NCI-H2227 treated with DMSO at 0.1 percent for 48 hours (cell line): ENCODE measurements at places on chromosomes 7 and 10.

- DNase-seq: no peak
Observed at GRCh38 chr7:49774459-49775064, 1.1 kb downstream of the VWC2 start.

- DNase-seq: no peak
Observed at GRCh38 chr7:28132959-28133870, 47.4 kb downstream of the JAZF1 start.

- no peak for DNase-seq
Observed at GRCh38 chr10:126131341-126131740, 235.0 kb downstream of the FANK1 start.

DNA sequence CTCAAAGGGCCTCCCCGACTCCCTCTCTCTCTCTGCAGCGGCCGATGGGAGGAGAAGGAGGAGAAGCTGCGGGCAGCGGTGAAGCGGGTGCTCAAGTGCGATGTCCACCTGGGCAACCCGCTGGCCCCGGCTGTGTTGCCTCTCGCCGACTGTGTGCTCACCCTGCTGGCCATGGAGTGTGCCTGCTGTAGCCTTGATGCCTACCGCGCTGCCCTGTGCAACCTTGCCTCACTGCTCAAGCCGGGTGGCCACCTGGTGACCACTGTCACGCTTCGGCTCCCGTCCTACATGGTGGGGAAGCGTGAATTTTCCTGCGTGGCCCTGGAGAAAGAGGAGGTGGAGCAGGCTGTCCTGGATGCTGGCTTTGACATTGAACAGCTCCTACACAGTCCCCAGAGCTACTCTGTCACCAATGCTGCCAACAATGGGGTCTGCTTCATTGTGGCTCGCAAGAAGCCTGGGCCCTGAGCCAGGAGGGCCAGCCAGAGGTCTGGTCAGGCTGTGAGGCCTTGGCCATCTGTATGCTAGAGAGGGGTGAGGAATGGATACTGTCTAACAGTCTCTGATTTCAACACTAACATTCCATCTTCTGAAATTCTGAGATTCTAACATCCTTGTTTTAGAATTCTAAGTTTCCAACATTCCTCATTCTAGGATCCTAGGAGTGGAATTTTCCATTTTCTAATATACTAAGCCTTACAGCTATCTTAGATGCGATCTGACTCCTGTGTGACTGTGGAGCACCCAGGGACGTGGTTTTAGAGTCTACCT is 3.6 kb downstream of the INMT start:
- no peak for DNase-seq

DNA sequence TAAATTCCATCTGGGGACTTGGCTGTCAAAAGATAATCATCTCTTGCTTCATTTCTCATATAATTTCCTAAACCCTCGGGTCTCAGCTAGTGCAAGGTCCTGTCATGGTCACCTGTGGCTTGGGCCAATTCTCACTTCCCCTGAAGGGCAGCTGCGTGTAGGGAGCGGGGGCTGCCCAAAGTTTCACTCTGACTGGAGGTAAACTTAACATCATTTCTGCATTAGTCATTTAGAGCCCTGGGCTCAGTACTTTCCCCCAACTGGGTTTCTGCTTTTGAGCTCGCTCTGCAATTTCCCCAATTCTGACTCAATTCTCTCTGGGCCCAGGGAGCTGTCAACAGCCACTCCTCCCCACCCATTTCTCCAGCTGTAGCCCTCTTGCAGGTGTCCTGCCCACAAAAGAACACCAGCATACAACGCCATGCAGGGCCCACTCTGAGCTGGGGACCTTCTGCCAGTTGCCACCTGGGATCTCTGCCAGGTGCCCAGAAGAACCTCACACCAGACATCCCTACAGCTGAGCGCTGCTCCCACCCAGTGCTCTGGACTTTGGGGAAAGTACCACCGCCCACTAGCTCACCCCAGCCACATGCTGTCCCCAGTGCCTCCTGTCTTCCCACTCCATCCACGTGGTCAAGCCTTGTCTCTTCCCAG is 37.9 kb downstream of the VOPP1 start:
- DNase-seq: no peak

DNA sequence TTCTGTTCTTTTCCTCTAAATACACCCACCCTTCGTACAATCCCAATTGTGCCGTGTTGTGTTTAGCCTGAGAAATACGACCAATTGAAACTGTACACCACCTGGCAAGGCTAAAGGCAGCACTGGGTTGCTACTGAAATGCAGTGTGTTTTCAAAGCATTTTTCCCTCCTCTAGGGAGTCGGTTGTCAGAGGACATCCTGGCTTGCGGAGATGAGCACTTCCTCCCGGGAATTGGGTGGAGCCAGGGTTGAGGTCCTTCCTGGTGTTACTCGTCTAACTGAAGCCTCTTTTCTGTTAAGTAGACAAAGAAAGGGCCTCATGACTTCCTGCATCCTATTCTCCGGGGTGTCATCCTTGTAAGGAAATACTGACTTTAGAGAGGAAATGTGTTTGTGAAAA is 133.5 kb downstream of the MTPAP start:
- no peak for DNase-seq

DNA sequence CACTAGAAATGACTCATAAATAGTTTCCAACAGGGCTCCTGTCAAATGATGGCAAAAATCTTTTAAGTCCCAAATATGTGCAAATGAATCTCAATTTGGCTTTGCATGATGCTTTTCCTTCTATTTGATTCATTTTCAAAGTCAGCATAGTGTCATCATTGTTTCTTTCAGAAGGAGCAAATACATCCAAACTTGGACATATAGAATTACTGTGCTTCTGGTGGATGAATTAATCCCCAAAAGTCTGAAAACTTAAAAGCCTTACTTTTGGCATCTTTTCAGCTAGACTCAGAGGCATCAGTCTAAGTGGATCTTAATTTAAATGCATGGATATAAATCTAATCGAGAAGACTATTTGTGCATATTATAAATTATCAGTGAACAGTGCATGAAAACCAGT is 578.1 kb upstream of the FZD8 start:
- DNase-seq: no peak

DNA sequence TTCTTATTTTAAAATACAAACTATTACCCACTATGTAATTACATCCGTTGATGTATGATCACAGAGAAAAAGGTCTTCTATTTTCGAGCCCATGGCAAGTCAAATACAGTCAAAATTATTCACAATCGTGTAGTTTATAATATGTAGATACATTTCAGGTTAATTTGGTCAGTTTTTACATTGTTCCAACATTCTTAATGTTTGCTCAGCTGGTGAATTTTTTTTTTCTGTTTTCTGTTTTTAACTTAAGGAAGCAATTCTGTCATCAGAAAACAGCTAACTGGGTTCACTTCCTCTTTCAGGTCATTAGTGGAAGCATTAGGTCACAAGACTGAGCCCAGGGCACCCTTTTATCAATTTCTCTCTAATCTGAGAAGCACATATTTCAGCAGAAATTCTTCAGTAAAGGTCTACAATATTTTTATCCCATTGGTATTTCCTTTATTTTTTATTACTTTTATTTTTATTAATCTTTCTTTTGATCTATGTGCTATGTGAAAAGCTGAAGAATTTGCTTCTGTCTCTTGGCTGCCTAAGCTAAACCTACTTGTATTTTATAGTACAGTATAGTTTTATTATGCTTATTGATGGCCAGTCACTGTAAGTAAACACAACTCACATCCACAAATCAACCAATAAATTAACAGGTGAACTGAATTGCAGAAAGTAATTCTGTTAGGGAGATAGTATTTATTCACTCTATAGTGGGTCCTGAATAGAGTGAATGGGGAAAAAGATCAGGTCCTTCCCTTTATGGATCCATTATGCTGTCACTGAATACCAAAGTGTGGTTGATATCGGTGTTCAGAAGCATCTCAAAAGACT is 84.6 kb downstream of the ICA1 start:
- DNase-seq: no peak

GRCh38 chr7:108327353-108327752 is 128.9 kb downstream of the NRCAM start:
- no peak for DNase-seq

- no peak for DNase-seq
Observed at GRCh38 chr10:13272164-13272571, 27.7 kb downstream of the PHYH start.

- peak; percentile 93 for DNase-seq
Observed at GRCh38 chr7:93337052-93337451, 104.9 kb downstream of the VPS50 start.

- no peak for DNase-seq
Observed at GRCh38 chr10:117463545-117463920, 79.0 kb upstream of the EMX2 start.

DNA sequence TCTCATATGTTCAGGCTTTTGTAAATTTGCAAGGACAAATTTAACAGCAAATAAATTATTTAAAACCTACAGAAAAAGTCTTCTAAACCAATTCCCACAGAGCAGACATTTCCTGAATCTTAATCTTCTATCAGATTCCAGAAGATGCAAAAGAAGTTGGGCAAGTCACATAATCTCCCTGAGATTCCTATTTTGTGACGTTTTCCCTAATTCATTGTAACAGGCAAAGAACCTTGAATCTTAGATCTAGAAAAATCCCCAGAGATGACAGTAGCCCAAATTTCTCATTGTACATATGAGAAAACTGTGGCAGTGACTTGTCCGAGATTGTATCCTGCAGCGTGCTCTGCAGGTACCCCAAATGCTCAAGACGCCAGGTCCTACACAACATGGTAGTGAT is 4.9 kb downstream of the ITPRID1 start:
- no peak for DNase-seq

- no peak for DNase-seq
Observed at GRCh38 chr10:120738658-120739057, 112.5 kb upstream of the WDR11 start.

GRCh38 chr7:44157116-44158080 is 16.3 kb upstream of the MYL7 start:
- DNase-seq: no peak

- DNase-seq: peak; percentile 9
Observed at GRCh38 chr7:134547397-134548054, 1.4 kb upstream of the AKR1B15 start.

DNA sequence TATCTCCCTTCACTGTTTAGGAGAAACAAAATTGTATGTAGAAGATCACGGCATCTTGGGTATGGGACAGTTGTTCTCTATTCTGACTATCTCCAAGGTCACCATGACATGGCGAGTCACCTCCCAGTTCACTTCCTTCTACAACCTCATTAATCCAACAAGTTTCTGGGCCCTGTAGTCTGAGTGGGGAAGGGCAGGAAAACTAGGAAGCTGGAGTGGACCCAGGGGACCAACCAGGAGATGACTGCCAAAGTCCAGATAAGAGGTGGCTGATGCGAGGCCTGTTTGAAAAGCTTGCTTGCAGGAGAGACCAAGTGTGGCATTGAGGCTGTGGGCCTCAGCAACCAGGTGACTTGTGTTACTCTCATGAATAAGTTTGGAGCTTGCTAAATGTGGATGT is 584.9 kb downstream of the TNS3 start:
- no peak for DNase-seq

- DNase-seq: no peak
Observed at GRCh38 chr10:18683427-18683826, 24.2 kb downstream of the ARL5B start.

DNA sequence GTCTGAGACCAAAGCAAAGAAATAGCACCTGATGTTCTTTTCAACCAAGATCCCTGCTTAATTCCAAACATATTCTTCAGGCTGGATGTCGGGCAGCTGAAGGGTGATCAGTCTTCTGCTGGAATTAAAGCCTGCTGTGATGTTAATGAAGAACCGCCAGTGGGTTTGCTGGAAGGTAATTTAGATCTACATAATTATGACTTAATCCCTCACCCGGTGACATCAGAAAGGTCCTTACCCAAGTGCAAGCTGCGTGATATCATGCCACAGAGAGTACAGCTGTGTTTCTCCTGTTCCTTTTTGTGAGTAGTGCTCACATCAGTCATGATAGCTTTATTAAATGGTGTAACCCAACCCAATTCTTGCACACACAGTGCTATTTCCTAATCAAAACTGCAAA is 29.1 kb upstream of the LRGUK start:
- DNase-seq: no peak

- peak; percentile 52 for DNase-seq
Observed at GRCh38 chr7:101790566-101791293, 26.7 kb upstream of the CUX1 start.

- no peak for DNase-seq
Observed at GRCh38 chr7:30253796-30254165, 30.6 kb upstream of the ZNRF2 start.

GRCh38 chr7:30888747-30889146 is 22.9 kb upstream of the AQP1 start:
- no peak for DNase-seq

GRCh38 chr10:103757531-103758293 is 97.7 kb downstream of the SH3PXD2A start:
- DNase-seq: no peak

GRCh38 chr10:3516923-3517255 is 268.1 kb downstream of the KLF6 start:
- no peak for DNase-seq

- DNase-seq: no peak
Observed at GRCh38 chr7:151984612-151985011, 28.4 kb downstream of the GALNTL5 start.

- DNase-seq: no peak
Observed at GRCh38 chr7:78399033-78399769, 600.6 kb downstream of the PHTF2 start.

- DNase-seq: peak; percentile 46
Observed at GRCh38 chr10:115026746-115027140, 66.4 kb upstream of the ATRNL1 start.

GRCh38 chr7:138608275-138608674 is 92.9 kb downstream of the SVOPL start:
- DNase-seq: no peak

DNA sequence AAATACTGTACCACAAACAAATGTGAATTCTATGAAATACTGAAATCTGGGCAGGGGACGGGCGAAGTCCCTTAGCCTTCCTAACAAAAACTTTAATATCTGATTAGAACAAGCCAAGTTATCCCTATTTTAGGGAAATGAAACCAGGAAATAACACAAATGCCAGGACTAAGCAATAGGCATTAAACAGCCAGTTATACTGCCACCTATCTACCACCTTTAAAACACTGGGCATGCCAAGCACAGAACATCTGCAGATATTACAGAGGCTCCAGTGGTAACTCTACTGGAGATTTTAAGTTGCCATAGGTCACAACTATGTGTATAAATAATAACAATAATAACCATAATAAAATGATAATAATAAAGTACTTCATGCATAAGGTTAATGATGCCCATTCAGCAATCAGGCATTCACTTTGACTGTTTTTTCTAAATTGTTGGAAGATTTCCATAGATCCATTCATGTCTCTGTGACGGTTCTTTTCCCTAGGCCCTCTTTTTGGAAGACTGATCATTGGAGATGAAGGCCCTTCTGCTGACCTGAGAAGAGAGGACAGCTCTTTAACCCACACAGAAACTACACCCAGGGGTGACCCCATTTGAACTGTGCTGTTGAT is 195.7 kb downstream of the CACNA2D1 start:
- peak; percentile 42 for DNase-seq
